ENCODE measurements at places on chromosomes 11 and 22. TPM values are rescaled to one million over a fixed set of nuclear protein-coding genes. Genes with fewer than 3 reads are reported as not detected.

Gene LAYN
- 15.8 TPM for total RNA-seq

Gene SLC7A4
- total RNA-seq, result 0.07 TPM

Gene CALCA
- total RNA-seq, result not detected

Gene EPS8L2
- total RNA-seq, result 17.8 TPM

Gene BTG4
- not detected for total RNA-seq

Gene CCDC87
- 0.09 TPM for total RNA-seq

Gene LDLRAD3
- total RNA-seq, result 0.76 TPM

Gene FAM180B
- 0.25 TPM for total RNA-seq

Gene DEPDC7
- total RNA-seq, result 0.82 TPM

Gene NRGN
- 5.0 TPM for total RNA-seq

Gene APBB1
- 33.0 TPM for total RNA-seq

Gene SMC1B
- 0.50 TPM for total RNA-seq

Gene SEC14L2
- total RNA-seq, result 32.7 TPM

Gene RPL27A
- total RNA-seq, result 749 TPM

Gene ABTB2
- 32.9 TPM for total RNA-seq

Gene P2RY2
- not detected for total RNA-seq

Gene PHETA2
- 5.6 TPM for total RNA-seq

Gene KRTAP5-8
- total RNA-seq, result not detected

Gene PARVA
- not detected for total RNA-seq

Gene MYEOV
- not detected for total RNA-seq

Gene EMID1
- 0.23 TPM for total RNA-seq

Gene SPDYC
- not detected for total RNA-seq

Gene FOLR2
- not detected for total RNA-seq

Gene KCNE3
- total RNA-seq, result not detected

Gene OR2AG2
- total RNA-seq, result 0.34 TPM

Gene EXPH5
- total RNA-seq, result 1.2 TPM

Gene OR8D1
- not detected for total RNA-seq

Gene HBE1
- not detected for total RNA-seq

Gene ROM1
- 1.4 TPM for total RNA-seq

Gene SLC17A6
- not detected for total RNA-seq

Gene TREH
- not detected for total RNA-seq

Gene TRIM51
- total RNA-seq, result not detected

Gene GSTT2B
- total RNA-seq, result 0.66 TPM

Gene MYRF
- 2.6 TPM for total RNA-seq

Gene CTSW
- total RNA-seq, result 10.3 TPM

Gene SNAP29
- total RNA-seq, result 24.2 TPM

Measured in activated T-helper 2 cell treated with anti-CD3 and anti-CD28 coated beads, Interferon-gamma antibody, Interleukin-2, Interleukin-4, amounts not matched to agents 10 μg/mL and 5 μg/mL and 100 μg/mL, durations not matched to agents 14 hours and 24 hours and 36 hours (primary cell).